ENCODE measurements at places on chromosomes 11 and 22. TPM values are rescaled to one million over a fixed set of nuclear protein-coding genes. Genes with fewer than 3 reads are reported as not detected.

Gene OSM
- not detected for polyA plus RNA-seq

GRCh38 chr11:115527534-115528125 lies 23.4 kb upstream of the CADM1 start:
- no peak for DNase-seq

Gene TMEM138
- polyA plus RNA-seq: 55.6 TPM

Gene LRRC55
- polyA plus RNA-seq: not detected

Gene BTG4
- polyA plus RNA-seq: not detected

GRCh38 chr11:112644410-112645131 lies 316.6 kb upstream of the NCAM1 start:
- no peak for DNase-seq

DNA sequence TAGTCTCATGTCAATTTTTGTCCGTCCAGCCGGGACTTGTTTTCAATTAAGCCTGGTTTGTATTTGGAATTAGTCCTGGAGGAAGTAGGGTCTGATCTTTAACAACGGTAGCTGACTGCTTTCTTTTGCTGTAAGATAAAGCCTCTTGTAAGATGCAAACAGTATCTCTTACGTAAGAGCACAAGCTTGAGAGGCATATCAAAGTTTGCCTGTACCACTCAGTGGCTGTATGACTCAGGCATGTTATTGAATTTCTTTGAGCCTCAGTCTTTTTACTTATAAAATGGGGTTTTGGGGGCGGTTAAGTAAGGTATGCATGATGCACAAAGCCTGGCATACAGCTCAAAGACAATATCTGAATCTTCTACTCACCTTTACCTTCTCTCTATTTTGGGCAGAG lies 198.4 kb upstream of the NARS2 start:
- DNase-seq: no peak

DNA sequence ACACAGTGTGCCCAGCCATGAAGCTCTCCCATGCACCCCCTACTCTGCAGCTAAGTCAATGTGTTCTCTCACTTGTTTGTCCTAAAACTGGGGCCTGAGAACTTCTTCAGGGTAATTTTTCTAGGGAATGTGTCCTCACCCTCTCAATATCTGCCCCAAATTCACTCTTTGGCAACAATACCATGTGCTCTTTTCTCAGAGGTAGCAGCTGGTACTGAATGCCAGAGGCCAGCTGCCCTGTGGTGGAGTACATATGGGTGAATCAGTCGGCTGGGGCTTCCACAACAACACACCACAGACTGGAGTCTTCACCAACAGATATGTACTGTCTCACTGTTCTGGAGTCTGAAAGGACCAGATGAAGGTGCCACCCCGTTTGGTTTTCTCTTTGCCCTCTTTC lies 97.7 kb upstream of the TOP3B start:
- DNase-seq: no peak

DNA sequence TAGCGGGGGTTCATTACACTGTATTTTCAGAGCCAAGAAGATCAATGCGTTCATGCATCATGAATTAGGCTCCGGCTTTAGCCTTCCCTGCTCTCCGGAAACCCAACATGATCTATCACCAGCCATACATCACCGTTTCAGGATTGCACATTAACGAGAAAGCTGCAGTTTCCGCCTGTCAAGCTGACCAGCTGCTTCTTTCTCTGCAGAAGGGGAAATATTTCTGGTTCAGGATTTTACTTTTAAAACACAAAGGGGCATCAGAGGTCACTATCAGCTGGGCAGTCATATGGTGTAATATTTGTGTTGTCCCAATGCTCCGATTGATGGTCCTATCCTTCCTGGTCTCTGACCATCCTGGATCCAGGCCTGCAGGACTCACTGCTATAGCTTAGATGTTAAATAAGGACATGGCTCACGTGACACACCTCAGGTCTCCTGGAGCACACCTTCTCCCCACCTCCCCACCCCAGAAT lies 21.4 kb upstream of the CADM1 start:
- DNase-seq: no peak

Gene SLC22A6
- polyA plus RNA-seq: not detected

DNA sequence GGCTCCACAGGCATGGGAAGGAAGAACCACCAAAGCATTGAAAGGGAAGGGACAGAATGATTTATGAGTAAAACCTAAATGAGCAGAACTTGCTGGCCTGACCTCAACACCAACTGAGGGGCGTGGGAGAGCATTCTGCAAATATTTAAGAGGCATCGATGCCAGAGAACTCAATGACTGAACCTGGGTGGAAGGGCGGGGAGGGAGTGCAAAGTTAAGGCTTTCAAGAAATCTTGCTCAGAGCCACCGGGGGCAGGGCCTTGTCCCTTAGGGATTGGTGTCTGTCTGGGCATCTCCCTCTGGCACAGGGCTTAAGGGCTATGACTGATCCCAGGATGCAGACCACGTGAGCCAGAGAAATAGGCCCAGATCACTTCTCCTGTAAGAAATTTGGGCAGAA lies 137.1 kb downstream of the ADAMTS15 start:
- no peak for DNase-seq

DNA sequence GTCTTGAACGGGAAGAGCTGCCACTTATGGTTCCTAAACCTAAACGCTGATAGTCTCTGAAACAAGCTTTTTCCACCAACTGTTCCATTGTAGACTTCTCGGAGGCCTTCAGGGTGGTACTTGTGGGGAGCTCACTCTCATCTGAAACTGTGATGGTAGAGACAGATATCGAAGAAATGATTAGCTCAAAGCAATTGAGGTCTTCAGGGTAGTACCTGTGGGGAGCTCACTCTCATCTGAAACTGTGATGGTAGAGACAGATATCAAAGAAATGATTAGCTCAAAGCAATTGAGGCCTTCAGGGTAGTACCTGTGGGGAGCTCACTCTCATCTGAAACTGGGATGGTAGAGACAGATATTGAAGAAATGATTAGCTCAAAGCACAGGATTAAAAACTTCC lies 175.7 kb downstream of the SWAP70 start:
- no peak for DNase-seq

Gene UPK3A
- polyA plus RNA-seq: not detected

GRCh38 chr22:24591286-24591830 lies 1.5 kb downstream of the LRRC75B start:
- DNase-seq: no peak

DNA sequence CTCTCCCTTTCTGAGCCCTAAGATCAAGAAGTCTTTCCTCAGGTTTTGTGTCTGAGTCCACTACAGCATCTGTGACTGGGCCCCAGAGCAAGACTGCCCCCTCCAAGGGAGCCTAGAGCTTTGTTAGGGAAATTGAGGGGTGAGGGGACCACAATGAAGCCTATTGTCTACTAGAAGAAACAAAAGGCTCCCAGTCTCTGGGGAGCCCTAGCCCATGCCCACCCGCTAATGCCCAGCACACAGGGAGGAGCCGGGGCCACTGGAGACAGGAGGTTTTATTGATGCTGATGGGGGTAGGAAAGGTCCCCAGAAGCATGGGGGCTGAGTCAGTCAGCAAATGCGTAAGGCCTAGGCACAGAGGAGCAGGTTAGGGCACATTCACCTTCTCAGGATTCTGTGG lies 14.0 kb downstream of the RHOG start:
- no peak for DNase-seq

GRCh38 chr22:19361501-19362103 lies 69.9 kb downstream of the HIRA start:
- no peak for DNase-seq

GRCh38 chr11:113311536-113311935 lies 2.8 kb upstream of the TTC12 start:
- DNase-seq: no peak

Gene APOL5
- not detected for polyA plus RNA-seq

- no peak for DNase-seq
These were observed 113.1 kb upstream of the ARHGAP42 start for GRCh38 chr11:100573911-100574513.

DNA sequence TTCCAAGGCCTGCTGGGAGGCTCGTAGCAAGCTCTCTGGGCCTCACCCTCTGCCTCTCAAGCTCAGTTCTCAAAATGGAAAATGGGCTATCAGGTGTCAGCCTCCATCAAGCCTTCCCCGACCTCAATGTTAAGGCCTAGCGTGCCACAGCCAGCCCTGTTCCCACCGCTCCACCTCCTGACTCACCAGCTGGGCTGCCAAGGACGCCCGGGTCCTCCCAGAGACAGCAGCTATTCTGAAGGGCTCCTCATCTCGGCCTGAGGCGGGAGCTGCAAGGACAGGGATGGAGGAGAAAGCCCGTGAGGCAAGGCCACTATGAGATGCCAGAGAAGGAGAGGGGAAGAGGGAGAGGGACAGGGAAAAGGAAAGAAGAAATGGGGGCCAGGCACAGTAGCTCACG lies 19.9 kb downstream of the ARAP1 start:
- DNase-seq: no peak

Data from BJ (cell line).